ENCODE measurements at places on chromosomes 12 and 14.

DNA sequence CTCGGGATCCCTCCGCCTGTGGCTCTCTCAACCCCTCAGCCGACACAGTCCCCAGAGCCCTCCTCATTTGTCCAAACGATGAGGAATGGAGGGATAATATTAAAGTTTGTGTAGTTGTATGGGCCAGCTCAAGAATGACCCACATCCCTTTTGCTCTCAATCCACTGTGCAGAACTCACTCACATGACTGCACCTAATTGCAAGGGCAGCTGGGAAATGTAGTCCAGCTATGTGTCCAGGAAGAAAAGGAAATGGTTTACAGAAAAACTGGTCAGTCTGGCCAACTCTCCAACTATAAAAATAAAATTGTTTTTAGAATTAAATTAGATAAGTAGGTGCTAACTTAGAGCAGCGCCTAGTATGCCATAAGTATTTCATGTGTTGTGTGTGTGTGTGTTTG is 66.6 kb downstream of the GALNT8 start:
- no peak for DNase-seq

- no peak for DNase-seq
These were observed 122.2 kb downstream of the FOXN3 start for GRCh38 chr14:89294872-89295271.

DNA sequence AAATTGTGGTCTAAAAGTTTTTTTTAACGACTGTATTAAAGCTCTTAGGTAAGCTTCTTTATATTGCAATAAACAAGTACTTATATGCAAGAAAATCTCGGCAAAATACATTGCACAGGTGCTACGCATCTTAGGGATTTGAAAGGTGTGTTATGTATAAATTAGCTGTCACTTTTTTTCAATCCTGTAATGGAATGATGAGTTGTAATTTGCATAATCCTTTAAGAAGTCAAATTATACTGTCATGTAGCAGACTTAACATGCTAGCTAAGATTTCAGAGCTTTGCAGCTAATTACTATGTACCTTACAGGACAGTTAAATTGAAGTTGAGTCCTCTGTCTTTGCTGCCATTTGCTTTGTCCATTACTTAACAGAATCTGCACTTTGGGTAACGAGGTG is 117.5 kb downstream of the NPAS3 start:
- no peak for DNase-seq

DNA sequence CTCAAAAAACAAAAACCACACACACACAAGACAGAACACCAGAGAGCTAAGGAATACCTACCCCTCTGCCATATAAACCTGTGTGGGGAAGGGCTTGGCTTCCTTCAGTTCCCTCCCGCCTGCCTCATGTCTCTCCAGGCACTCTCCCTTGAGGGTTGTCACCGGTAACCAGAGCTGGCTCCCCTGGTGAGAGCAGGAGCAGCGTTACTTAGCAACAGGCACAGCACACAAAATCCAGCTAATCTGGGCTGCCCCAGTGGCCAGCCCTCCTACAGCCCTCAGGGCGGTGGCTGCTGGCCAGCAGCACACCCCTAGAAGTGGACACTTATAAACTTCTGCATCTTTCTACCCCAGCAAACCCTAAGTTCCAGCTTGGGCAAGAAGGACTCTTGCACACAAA is 21.6 kb upstream of the NR4A1 start:
- DNase-seq: peak; percentile 63

DNA sequence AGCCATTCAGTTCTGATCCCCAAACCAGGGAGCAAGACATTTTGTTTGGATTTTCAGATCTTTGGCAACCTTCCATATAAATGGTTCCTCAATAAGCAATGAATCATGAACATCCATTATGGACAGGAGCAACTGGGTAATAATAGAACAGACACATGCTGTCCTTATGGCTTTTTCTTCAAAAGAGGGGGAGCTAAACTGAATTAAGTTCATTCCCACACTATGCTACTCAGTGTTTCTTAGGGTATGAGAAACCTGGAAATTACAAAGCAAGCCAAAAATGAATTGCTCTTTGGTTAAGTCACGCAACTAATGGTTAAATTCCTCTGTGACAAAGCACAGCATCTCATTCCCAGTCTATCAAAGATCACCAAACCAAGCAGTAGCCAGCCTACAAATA is 51.0 kb downstream of the PTGER2 start:
- DNase-seq: no peak

DNA sequence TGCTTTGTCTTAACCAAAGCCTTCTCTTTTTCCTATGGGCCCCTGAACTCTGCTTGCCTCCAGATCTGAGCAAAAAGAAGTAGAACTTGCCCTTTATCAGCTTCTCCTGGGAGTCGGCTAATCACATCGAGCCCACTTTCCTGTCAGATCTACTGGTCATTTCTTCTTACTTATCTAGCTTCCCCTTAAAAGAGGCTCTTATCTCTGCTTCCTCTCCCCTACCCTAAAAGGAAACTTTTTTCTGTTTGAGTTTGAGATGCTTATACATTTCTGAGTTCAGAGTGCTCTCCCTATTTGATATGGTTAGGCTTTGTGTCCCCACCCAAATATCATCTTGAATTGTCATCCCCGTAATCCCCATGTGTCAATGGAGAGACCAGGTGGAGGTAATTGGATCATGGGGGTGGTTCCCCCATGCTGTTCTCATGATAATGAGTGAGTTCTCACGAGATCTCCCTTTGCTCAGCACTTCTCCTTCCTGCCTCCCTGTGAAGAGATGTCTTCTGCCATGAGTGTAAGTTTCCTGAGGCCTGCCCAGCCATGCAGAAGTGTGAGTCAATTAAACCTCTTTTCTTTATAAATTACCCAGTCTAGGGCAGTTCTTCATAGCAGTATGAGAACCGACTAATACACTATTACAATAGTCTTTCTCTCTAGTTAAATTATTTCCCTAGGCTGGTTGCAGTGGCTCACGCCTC is 114.7 kb upstream of the AMN1 start:
- no peak for DNase-seq

- DNase-seq: peak; percentile 85
These were observed 1.1 kb upstream of the SSH1 start for GRCh38 chr12:108858311-108859074.

GRCh38 chr14:77175843-77176242 is 5.8 kb upstream of the TMEM63C start:
- no peak for DNase-seq

DNA sequence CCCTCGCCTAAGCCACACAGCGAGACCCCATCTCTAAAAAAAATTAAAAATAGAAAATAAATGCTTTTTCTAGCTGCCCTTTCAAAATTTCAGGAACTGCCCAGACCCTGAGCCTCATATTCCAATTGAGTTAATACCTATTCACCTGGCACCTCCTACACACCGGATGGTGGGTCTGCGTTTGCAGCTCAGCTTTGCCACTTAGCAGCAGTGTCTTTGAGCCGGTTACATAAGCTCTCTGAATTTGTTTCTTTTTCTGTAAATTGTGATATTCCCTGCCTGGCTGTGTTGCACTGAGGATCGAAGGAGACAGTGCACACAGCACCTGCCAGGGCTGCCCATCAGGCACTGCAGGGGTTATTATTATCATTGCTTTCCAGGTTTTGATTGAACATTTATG is 125.6 kb downstream of the EML1 start:
- DNase-seq: no peak

DNA sequence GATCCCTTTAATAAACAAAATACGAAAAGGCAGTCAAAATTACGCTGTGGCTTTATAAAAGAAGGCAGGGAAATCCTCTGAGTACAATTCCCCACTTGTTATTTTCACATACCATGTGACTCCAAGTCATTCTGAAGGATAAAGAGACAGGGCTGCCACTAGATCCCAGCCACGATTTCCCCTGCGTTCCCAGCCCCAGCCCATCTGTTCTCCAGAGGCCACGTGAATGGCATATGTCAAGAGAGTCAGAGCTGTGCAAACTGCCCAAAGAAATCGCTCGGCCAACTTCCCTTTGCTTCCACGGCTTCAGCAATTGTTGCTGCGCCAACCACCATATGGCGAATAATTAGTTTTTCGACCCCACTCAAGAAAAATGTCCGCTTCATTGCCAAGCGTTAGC is 161.3 kb downstream of the C12orf42 start:
- DNase-seq: no peak

DNA sequence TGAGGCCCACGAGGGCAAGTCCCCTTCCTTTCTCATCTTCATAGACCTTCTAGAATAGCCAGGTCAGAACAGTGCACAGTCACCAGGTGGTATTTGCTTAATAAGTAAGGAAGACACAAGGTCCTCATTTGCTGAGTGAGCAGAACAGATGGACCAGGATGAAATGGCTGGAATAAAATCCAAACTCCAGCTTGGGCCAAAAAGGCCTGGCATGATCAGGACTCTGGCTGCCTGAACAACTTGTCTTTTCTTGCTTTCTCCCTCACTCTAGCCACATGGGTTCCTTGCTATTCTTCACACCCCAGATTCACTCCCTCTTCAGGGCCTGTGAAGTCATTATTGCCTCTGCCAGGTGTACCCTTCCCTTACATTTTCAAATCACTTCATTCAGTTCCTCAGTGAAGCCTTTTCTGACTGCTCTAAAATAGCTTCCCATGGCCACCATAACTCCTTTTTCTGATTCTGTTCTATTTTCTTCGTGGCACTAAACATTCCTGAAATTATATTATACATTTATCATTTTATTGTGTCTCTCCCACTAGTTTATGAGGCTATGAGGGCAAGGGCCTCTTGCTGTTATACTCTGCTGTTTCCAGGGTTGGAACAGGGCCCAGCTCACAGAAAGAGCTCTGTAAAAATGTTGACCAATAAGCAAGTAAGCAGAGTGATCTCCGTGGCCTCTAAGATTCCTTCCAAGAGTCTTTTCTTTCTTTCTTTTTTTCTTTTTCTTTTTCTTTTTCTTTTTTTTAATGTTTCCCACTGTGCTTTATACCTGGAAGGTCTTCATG is 150.8 kb downstream of the TTC8 start:
- peak; percentile 78 for DNase-seq

DNA sequence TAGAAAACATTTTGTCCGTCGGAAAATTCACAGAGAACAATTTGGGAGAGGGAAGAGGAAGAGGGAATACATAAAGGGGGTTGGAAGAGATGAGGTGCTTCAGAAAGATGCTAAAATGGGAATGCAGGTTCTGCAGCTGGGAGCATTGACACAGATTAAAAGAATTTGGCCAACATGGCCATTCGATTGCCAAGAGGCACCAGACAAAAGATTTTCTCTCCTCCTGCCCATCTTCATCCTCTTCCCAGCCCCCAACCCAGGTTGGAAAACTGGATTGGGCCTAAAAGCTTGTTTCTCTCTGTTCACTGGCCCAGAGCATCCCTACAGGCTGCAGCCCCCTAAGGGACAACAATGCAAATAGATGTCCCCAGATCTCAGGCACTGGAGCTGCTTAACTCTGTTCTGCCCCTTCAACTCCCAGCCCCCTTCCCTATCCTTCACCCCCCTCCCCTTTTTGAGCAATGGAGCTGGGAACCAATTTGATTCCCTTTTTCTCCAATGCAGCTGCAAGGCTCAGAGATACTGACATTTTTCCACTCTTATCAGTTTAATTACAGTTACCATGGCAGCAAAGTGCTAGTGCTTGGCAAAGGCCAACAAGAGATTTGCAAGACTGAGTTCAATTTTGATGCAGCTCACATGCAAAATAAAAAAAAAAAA is 1.9 kb downstream of the LMO3 start:
- peak; percentile 35 for DNase-seq

DNA sequence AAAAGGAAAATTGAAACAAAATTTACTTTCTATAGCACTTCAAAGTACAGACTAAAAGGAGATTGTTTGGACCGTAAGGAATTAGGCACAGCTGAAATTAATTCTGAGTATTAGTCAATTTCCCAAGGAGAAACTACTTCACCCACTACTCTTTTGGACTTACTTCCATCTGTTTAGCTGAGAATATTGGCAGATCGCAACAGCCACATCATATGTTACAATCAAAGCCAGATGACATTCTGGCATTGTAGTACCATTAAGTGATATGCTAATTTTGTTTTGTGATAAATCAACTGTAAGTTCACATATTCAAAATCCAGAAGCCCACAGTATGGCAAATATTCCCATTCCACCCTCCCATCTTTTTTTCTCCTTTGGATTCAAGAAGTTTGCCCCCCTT is 47.1 kb upstream of the ANKS1B start:
- no peak for DNase-seq

GRCh38 chr14:78048120-78048519 is 122.1 kb upstream of the NRXN3 start:
- no peak for DNase-seq

GRCh38 chr12:66832997-66833396 is 154.1 kb upstream of the GRIP1 start:
- no peak for DNase-seq

- peak; percentile 31 for DNase-seq
These were observed 214.6 kb downstream of the ERC1 start for GRCh38 chr12:1205512-1206060.

DNA sequence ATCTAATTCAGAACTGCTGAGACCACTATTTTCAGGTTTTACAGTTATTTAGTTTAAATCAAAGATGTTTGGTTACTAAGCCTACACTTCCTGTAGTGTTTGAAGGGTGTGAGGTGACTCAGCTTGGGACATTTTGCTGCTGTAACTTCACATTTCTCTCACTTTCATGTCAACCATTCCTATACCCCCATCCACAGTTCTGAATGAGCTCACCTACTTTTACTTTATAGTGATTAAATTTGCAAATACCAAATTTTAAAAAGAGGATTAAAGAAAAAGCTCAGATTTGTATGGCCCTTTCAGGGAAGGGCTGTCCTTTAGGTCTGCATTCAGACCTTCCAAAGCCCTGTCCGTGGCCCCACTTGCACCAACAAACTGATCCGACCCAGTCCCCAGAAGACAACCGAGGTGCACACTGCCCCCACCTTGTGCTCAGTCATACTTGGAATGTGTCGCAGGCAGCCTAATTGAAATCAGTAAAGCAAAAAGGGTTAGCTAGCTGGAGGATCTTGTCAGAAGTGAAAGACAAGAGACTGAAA is 174.4 kb downstream of the MON2 start:
- no peak for DNase-seq

DNA sequence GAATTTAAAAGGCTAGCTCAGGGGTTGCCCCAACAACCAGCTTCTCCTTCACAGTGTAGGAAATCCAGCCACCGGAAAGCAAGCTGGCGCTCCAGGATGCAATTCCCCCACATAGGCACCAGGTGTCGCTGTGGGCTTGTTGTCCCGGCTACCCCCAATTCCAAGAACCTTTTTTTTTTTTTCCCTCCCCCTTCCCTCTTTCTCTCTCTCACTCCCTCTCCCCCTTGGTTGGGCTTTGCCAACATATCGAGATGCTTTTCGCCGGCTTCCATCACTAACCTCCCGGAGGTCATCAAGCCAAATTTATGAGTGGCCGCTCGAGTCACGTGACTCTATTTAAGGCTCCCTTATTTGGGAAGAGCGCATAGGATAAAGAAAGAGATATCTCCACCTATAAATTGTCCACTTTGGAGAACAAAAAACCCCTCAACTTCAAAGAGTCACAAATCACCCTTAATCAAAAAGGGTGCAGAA is at the start of gene HOXC5:
TSS of gene HOXC5 (plus strand) at position 424 of the 474 bp plus-strand sequence. CDS start 73 bp downstream, outside the sequence.
- peak; percentile 91 for DNase-seq

DNA sequence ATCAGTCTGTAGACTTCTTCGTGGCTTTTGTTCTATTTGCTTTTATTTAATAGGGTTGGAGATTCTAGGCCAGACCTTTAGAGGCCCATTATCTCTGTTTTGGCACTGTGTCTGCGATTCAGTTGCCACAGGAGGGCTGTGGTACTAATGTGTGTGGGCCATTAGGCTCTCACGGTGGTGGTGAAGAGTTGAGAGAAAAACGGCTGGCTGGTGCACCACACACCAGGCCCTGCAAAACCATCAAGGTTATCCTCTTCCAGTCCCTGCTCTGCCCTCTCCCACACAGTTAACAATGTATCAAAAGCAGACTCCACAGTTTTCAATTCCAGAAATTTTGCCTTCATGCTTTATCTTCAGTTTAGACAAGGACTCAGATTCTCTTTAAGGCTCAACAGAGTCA is 97.7 kb downstream of the MYF5 start:
- no peak for DNase-seq
